ENCODE measurements at places on chromosomes 1 and 21. TPM values are rescaled to one million over a fixed set of nuclear protein-coding genes. Genes with fewer than 3 reads are reported as not detected.

- no peak for DNase-seq
Observed at GRCh38 chr1:41158147-41158875, 83.8 kb downstream of the SCMH1 start.

DNA sequence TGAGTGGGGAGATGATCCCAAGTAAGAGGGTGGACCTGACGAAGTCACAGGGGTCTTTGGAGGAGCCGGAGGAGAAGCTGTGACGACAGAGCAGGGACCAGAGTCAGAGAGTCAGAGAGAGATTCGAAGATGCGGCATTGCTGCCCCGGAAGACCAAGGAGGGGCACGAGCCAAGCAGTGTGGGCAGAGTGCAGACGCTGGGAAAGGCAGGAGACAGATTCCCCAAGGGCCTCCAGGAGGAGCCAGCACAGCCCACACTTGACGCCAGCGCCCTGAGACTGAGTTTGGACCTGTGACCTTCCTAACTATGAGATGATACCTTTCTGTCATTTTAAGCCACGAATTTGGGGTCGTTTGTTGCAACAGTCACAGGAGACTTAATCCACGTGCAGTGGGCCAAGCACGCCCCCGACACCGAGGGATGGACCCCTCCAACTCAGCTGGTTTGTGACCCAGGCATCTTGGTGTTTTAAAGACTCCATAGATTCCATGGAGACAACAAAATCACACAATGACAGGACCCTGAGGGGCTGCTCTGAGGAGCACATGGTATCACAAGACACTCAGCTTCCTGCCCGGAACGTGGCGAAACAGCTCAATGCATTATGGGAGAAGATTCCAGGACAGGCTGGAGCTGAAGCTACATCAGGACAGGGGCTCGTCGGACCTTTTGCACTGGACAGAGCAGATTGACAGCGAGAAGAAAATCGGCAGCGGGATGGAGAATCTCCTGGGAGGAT is 11.0 kb upstream of the TFF1 start:
- no peak for DNase-seq

GRCh38 chr1:25890239-25891034 is 14.9 kb upstream of the PAQR7 start:
- DNase-seq = no peak

- peak; percentile 30 for DNase-seq
Observed at GRCh38 chr1:6497215-6497866, 5.9 kb upstream of the PLEKHG5 start.

DNA sequence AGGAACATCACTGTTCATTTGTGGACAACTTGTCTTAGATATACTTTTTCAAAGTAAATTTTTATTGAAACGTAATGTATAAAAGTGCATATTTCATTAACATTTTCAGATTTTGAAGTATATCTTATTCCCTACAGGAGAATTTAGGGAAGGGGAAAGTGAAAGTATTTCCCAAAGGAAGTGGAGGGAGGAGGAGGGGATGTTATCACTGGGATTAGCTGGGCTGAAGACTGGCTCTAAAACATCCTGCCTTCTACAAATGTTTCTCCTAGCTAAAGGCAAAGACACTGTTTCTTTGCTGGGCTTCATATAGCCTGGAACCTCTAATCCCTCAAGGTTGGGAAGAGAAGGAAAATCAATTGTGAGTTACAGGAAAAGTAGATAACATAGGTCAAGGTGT is 7.1 kb upstream of the ZNF697 start:
- no peak for DNase-seq

HLX gene
- 18.6 TPM for total RNA-seq

FCAMR gene
- total RNA-seq = not detected

All from upper lobe of left lung (tissue), 6 donors.